ENCODE measurements at places on chromosomes 6 and 20.

GRCh38 chr20:15236812-15237211, 899.4 kb upstream of the FLRT3 start:
- DNase-seq, result no peak

GRCh38 chr6:158706369-158706982, 56.6 kb downstream of the SYTL3 start:
- DNase-seq, result no peak

DNA sequence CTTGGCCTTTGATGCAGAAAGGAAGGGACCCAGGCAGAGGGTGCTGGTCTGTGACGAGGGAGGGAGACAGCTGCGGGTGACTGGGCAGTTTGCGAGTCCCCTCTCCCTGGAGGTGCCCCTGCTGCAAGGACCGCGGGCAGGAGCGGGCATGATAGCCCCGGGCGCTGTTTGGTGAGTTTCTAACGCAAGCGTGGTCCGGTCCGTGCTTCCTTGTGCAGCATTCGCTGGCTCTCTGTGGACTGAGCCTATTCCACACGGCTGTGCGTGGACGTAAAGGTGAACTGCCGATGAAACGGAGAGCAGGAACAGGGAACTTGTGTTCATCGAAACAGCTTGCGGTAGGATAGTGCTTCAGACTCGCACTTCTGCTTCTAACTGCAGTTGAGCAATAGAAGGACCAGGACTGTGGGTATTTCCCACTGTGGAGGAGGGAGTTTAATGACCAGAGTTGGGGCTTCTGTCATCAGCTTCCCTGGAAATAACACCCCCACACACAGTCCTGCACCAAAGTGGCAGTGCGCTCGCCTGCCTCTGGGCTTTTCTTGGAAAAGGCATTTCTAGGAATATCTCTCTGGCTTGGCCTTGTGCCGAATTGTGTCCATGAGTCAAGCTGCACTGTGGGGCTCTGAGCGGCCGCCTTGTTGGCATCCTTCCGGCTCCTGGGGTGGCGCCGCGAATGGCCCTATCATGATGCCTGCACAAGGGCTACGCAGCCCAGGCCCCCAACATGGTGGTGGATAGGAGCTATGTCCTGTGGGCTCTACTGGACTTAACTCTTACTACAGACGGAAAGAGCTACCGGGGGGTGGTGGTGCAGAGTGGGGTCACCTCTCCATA, 48.9 kb downstream of the DUSP22 start:
- DNase-seq, result no peak

DNA sequence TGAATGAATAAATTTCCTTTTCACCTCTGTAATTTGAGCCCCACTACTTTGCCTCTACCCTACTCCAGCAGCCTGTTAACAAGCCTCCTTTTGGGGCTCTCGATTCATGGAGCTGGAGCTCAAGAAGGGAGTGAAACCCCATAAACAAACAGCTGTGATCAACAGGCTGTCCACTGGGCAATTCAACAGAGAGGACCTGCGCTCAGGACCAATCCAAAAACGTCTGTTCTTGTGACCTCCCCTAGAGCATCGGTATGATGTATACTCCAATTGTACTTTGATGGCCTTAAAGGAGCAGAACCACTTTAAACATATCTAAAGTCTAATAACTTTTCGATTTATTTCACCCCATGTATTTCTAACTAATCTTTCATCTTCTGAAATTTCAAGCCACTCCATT, 37.4 kb downstream of the HIVEP2 start:
- DNase-seq, result no peak

DNA sequence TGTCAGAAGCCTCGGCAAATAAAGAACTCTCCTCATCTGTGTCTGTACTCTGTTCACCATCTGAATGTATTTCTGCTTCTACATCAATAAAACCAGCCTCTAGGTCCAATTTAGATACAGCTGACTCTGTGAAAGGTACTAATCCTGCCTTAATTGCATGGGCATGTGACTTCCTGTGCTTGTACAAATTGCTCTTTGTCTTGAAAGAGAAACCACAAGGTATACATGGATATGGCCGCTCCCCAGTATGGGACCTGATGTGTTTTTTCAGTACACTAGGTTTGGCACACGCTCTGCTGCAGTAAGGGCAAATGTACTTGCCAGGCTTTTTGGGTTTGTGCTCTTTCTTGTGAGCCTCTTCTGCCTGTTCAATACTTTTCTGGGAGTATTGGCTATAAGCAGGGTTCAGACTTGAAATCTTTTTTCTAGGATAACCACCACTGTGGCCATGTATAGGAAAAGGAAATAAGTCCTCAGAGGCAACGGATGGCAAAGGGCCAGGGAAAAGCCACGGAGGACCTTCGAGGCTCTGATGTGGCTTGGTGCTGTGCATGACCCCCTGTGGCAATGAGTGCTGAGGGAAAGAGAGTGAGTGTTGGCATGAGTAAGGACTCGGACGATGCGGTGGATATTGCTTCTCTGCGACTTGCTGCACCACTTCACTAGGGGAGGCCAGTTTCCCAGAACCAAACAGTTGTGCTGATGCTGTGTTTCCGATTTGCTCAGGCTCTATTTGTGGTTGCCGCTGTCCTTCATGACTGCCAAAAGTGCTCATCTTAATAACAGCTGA, 170.9 kb downstream of the HIVEP2 start:
- no peak for DNase-seq

GRCh38 chr20:63702751-63703470, 4.9 kb downstream of the ARFRP1 start:
- no peak for DNase-seq

- no peak for DNase-seq
Observed at GRCh38 chr6:77337392-77337791, 125.9 kb downstream of the HTR1B start.

- no peak for DNase-seq
Observed at GRCh38 chr6:169939554-169940164, 188.2 kb downstream of the ERMARD start.

DNA sequence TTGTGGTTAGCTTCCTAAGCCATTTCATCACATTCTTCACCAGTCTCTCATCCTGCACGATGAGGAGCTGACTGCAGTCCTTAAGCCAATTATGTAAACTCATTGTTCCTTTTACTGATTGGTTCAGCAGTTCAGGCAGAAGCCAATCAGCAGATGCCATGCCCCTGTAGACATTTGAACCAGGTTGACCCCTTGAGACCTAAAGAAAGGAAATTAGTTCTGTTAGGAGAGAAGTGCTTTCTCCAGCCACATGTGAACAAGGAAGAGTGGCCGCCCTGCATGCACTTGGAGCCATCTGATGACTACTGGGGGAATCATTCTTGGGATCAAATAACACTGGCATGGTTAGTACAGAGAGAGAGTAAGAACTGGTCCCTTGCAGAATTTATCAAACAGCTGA, 535.2 kb upstream of the ID4 start:
- DNase-seq, result no peak

GRCh38 chr20:37516811-37517750, 4.0 kb upstream of the NNAT start:
- DNase-seq, result no peak

GRCh38 chr6:116004841-116005815, 55.6 kb downstream of the FRK start:
- DNase-seq, result no peak

DNA sequence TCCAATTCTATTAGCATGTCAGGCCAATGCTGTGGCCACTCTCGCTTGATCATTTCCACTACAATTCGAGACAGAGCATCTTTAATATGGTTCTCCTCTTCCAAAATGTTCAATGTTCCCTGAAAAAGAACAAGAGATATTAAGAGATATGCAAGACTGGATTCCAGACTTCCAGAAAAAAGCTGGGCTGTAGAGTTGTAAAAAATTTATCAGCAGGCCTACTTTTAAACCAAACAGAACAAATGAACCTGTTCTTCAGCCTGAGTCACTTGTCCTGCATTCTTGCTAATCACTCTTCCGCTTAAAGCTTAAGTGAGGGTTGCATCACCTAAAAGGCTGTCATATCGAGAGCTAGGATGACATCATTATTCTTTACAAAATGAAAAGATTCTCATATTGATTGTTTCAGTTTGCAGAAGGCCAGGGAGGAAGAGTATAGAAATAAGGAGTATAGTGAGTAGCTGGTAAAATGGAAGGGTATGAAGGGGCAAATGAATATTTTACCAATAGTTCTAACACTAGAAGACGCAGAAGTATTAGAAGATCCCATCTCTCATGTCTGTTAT, 4.9 kb downstream of the XPO5 start:
- no peak for DNase-seq
